Stimulated activated CD4-positive, alpha-beta T cell treated with anti-CD3 and anti-CD28 coated beads, Interleukin-2, amount 100 ng/mL, for 24 hours (primary cell): ENCODE measurements at places on chromosomes 4 and X.

DNA sequence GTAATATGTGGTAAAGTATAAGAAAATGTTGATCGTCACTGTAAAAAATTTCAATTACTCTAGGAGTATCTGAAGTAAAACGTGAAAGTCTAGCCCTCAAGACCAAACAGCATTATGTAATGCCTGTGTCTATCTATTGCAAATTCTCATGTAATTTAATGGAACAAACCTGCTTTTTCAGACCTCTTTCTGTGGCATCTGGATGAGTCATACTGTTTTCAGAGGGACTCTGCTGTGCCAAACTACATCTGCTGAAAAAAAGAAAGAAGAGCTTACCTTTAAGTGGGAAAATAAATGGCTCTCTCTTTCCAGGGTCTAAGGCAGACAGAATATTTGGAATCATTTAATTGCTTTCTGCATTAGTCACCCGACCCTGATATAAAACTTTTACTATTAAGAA is 89.8 kb upstream of the ARMCX2 start:
- DNase-seq = no peak

DNA sequence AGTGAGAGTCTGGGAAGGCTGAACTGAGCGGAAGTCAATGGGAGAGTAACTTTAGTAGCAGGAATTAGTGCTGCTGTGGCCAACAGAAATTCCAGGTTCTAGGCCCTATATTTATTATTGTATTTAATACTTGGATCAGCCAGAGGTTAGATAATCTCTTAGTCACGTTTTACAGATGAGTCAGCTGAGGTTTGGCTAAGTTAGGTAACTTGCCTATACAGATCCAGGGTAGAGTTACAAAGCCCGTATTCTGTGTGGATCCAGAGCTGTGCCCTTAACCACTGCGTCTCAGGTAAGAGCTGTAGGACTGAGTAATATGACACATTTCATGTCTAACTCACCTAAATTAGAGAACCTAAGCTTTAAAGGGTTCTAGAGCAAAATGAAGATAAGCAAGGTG is 20.5 kb downstream of the PSMD10 start:
- no peak for DNase-seq

- DNase-seq = no peak
Observed at GRCh38 chr4:186695392-186695791, 28.3 kb downstream of the FAT1 start.

- DNase-seq = no peak
Observed at GRCh38 chrX:23668335-23668734, 1.0 kb downstream of the PRDX4 start.

- DNase-seq = peak; percentile 20
Observed at GRCh38 chr4:110211007-110211769, 12.8 kb upstream of the ELOVL6 start.

DNA sequence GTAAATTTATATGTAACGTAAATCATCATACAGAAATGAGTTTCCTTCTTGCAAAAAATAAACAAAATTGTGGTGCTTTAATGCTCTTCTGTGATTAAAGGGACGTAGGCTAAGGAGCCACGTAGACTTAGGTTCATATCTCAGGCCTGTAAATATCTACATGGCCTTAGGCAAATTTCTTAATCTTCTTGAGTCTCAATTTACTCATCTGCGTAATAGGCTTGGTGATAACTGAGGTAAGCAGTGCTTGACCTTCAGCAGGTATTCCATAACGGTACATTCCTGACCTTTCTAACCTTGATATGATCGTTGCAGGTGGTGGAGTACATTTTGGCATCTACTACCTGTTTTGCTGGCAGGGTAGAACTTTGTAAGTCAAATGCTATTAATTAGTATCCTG is 65.2 kb upstream of the TLR3 start:
- DNase-seq = no peak

DNA sequence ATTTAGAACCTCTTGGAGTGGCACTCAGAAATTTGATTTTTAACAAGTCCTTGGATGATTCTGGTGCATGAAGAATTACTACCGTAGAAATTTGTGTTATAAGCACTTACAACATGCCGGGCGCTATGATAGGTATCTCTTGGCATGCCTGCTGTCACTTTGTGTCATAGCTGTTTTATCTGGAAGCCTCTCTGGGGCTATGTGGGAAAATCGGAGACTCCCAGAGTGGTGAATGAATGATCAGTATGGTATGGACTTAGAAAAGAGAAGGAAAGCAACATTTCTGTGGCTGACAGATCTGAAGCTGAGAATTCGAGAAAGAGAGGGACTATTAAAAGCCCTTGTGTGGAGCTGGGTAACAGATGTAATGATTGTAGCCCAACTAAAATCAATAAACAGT is 177.4 kb upstream of the MAMLD1 start:
- DNase-seq = no peak

- DNase-seq = no peak
Observed at GRCh38 chr4:65968831-65969558, 298.7 kb upstream of the EPHA5 start.

- no peak for DNase-seq
Observed at GRCh38 chr4:56410247-56411062, 23.2 kb upstream of the AASDH start.

GRCh38 chrX:148588649-148589310 is 88.4 kb downstream of the AFF2 start:
- no peak for DNase-seq

DNA sequence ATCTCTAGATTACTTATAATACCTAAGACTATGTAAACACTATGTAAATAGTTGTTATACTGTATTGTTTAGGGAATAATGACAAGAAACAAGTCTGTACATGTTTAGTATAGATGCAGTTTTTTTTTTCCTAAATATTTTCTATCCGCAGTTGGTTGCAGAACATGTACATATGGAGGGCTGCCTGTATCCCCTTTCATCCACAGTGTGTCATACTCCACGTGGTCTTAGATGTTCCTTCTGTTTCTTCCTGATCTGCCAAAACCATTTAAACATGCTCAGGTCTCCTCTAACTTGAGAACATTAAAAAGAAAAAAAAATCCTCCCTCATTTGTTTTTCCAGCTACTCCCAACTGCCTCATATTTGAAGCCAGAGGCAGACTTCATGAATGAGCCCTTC is 14.0 kb downstream of the OCIAD1 start:
- DNase-seq = no peak

DNA sequence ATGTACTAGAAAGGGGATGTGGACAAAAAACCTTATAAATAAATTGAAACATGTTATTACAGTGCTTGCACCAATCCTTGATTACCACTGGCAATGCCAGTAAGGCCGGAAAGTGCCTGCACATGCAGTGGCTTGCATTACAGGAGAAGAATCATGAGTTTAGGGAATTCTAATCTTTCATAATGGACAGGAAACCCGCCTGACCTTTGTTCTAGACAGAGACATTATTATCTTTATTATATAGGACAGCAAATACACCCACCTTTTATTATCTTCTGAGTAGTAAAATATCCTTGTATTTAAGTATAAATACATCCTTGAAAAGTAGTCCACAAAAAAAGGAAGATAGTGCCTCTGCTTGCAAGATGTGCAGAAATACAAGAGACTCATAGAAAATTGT is 379.9 kb upstream of the LCORL start:
- no peak for DNase-seq

- no peak for DNase-seq
Observed at GRCh38 chr4:180641495-180641894, 1601.7 kb upstream of the TENM3 start.

- DNase-seq = no peak
Observed at GRCh38 chr4:184007891-184008290, 102.8 kb downstream of the STOX2 start.

- no peak for DNase-seq
Observed at GRCh38 chr4:174365018-174365587, 81.4 kb downstream of the CEP44 start.

GRCh38 chrX:17644001-17644400 is 93.3 kb upstream of the SCML1 start:
- no peak for DNase-seq

GRCh38 chr4:108270466-108271450 is 102.0 kb upstream of the LEF1 start:
- no peak for DNase-seq

- no peak for DNase-seq
Observed at GRCh38 chr4:133149932-133150471, 908 bp downstream of the PCDH10 start.
